ENCODE measurements at places on chromosomes 1 and 21. TPM values are rescaled to one million over a fixed set of nuclear protein-coding genes. Genes with fewer than 3 reads are reported as not detected.

- DNase-seq, result peak; percentile 72
Observed at GRCh38 chr1:203402629-203403337, 51.9 kb upstream of the FMOD start.

GRCh38 chr1:78839704-78840277 is 166.7 kb downstream of the ADGRL4 start:
- no peak for DNase-seq

DNA sequence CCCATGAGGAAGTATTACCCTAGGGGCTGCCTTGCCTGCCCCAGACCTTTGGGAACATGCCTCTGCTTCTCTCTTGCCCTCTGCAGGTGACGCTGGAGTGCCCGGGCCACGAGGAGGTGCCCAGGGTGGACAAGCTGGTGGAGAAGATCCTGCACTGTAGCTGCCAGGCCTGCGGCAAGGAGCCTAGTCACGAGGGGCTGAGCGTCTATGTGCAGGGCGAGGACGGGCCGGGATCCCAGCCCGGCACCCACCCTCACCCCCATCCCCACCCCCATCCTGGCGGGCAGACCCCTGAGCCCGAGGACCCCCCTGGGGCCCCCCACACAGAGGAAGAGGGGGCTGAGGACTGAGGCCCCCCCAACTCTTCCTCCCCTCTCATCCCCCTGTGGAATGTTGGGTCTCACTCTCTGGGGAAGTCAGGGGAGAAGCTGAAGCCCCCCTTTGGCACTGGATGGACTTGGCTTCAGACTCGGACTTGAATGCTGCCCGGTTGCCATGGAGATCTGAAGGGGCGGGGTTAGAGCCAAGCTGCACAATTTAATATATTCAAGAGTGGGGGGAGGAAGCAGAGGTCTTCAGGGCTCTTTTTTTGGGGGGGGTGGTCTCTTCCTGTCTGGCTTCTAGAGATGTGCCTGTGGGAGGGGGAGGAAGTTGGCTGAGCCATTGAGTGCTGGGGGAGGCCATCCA is 7.8 kb upstream of the HTR6 start:
- no peak for DNase-seq

DNA sequence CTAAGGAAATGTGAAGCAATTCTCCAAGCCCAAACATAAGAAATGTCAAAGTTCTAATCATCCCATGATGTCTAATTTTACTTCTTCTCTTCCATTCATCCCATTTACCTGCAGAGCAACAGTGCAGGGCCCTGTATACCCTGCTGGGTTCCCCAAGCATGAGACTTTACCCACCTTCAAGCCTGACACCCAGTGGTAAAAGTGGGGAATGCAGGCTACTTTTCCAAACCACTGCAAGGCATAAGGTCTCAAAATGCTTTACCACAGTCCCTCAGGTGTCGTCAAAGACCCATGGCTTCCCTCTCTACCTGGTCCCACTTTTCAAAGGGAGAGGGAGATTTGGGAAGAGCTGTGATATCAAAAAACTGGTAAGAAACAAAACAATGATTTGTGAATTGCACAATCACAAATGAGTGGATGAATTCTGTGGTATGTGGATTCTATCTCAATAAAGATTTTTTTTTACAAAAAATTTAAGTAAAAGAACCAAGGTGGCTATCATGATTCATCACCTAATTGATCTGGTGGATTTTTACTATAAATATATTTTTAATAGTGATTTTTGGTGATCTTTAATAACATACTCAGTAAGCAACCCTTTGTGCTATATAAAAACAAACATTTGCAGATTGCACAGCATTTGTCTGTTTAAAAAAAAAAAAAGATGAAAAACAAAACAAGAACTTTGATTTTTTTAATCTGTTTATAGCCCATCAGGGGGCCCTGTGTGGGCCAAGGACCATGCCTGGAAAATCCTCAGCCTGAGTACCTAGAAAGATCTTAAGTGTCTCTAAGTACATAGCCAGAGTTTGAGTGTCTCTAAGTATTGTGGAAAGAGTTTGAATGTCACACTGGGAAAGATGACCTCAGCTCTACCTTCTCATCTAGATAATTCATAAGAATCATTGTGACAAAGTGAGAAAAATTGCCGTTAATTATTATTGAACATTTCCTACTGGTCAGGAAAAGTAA is 73.1 kb upstream of the GJB5 start:
- DNase-seq, result no peak

Gene LEPR
- 8.0 TPM for total RNA-seq

DNA sequence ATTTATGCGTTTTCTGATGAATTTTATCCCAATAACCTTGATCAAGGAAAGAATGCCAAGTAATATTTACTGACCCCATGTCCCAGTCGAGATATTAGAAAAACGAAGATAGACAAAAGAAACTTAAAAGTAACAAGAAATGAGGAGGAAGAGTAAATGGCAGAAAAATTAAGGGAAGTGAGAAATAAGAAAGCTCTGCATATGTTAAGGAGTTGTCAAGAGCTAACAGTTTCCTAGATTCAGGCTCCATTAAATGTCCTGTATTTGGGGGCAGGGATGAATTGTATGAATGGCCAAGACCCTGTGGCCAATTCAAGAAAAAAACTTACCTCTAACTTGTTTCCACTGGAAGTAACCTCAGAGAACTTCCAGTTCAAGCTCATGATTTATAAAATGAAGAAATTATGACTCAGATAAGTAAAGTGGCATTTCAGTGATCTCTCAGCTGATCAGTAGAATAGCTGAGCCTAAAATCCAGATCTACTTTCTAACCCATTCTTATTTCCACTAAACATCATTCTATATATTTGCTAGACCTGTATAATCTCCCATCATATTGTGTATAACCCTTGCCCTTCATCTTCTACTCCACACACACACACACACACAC is 73.2 kb downstream of the ZC3H11B start:
- DNase-seq, result no peak

GRCh38 chr1:34696230-34696629 is 58.6 kb upstream of the GJB5 start:
- no peak for DNase-seq

DNA sequence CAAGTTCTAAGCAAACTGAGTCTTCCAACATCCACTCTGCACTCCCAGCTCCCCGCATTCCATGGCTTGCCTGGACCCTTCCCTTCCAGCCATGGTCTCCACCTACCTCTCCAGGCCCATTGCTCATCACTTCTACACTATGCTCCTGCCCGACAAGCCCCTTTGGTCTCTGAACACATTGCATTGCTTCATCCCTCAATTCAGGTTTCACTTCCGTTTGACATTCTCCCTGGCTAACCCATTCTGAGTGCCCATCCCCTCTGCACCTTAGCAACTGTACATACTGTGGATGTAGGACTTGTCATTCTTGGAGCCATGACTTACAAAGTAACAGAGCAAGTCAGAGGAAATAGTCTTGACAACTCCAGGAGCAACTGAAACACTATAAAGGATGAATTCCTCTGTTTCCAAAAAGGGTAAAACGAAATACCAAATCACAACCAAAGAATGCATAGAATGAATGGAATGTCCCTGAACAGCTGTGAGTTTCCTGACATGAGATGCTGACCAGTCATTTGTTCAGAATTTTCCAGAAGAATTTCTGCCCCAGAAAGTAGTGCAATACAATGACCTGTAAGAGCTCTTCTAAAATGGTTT is 66.7 kb downstream of the KCNJ6 start:
- DNase-seq, result no peak

Gene MARK1
- 9.3 TPM for total RNA-seq

Gene AIM2
- total RNA-seq, result not detected

- no peak for DNase-seq
Observed at GRCh38 chr1:33727310-33727709, 136.6 kb upstream of the HMGB4 start.

Gene CD48
- 2.9 TPM for total RNA-seq
